Heart left ventricle (tissue), 16 donors: ENCODE measurements at places on chromosomes 11 and 22.

DNA sequence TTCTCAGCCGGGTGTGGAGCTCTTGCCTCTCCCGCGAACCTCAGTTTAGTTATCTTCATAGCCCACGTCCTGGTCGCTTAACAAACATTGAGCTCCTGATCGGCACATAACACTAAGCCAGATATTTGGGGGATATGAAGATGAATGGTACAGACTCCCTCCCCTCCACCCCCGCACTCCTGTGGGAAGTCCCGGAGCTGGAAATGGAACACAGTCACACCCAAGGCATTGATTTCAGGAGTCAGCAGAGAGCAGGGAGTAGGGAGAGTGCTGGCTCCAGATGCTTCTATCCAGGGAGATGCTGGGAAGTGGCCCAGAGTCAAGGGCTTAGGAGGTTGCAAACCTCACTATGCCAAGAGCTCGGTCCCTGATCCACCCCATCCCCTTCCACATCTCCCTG is 26.1 kb upstream of the CABP7 start:
- no peak for DNase-seq

GRCh38 chr22:24975125-24975640 is 22.7 kb downstream of the KIAA1671 start:
- DNase-seq: no peak

DNA sequence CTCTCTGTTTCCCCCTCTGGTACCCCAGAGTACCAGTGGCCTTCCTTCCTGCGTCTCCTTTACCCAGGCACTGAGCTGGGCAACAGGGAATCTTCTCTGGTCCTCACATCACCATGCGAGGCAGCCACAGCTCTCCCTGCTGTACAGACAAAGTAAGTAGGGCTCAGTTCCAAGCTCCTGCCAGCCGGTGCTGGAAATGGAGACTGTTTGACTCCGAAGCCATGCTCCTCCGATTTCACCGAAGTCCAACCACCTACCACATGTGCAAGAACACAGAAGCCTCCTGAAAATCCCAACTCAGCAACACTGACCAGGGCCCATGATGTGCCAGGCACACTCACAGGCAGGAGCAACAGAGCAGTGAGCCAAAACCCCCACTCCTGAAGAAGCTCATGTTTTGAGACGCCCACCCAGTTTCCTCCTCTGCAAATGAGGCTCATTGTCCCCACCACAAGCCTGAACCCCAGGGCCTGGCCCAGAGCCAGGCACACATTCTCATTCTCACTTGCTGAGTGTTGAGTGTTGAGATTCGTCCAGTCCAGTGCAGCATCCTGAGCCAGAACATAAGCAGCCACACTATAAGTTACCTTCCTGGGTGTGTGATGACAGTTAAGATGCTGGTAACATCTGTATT is 156.0 kb downstream of the MPPED1 start:
- no peak for DNase-seq

GRCh38 chr11:32071811-32072210 is 19.1 kb upstream of the RCN1 start:
- DNase-seq: no peak

DNA sequence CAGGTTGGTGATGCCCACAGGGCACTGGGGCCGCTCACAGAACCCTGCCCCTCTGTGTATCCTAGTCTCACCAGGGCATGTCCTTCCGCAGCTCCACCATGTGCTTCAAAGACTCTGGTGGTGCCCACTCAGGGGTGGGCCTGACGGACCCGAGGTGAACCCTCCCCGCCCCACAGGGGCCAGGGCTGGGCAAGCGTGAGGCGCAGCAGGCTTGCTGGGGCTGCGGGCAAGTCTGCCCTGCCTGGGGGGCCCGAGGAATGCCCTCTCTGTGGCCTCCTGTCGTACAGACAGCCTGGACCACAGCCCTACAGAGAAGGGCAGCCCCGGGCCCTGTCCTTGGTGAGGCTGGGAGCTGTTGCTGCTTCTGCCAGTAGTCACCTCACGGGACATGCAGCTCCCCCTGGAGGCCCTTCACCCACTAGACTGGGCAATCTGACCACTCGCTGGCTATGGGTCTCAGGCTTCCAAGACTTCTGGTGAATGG is 40.2 kb downstream of the TBX1 start:
- no peak for DNase-seq

DNA sequence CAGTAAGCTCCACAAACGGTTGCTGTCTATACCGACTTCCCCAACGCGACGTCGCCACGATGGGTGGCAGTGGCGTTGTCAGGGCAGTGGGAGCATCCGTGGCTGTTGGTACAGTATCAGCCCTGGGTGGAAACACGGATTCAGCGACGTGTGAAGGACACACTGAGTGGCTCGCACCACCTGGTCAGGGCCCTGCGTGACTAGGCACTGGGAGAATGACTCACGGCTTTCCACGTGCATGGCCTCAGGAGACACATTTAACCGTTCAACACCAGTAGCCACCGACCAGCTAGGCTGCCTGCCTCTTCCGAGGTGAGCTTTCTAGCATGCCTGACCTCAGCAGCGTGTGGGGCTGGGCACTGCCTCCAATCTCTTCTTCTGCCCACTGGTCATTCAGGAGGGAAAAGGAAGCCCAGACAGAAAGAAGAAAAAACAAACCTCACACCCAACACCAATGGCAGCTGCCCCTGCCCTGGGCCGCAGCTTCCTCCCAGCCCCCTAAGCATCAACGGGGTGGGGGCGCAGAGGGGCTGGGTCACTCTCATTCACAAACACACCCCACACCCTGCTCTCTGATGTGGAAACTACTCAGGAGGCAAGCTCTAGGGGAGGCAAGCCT is 59.0 kb downstream of the MYH9 start:
- DNase-seq: peak; percentile 58

DNA sequence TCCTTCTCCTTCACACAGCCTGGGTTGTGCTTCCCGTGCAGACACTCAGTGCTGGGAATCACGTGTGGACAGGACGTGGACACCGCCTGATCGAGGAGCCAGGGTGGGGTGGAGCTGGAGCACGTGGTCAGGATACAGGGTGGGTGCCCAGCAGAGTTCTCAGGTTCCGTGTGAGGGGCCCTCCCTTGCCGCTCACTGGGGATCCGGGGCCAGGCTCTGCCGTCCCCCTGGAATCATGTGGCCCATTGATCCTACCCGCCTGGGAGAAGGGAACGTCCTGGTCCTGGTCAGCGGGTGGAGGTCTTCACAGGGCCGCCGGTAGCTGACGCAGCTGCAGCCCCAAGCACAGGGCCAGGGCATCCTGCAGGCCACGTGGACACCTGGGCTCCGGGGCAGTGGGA is 397.7 kb downstream of the TBC1D22A start:
- DNase-seq: no peak

DNA sequence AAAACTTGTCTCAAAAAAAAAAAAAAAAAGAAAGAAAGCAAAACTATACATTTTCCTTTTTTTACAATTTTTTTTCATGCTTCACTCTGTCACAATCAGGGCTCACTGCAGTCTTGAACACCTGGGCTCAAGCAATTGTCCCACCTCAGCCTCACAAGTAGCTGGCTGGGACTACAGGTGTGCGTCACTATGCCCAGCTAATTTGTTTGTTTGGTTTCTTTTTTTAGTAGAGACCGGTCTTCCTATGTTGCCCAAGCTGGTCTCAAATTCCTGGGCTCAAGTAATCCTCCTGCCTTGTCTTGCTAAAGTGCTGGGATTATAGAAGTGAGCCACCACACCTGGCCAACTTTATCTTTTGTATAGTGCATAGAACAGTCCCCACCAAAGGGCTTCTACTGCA is 15.0 kb upstream of the CXCR5 start:
- no peak for DNase-seq

DNA sequence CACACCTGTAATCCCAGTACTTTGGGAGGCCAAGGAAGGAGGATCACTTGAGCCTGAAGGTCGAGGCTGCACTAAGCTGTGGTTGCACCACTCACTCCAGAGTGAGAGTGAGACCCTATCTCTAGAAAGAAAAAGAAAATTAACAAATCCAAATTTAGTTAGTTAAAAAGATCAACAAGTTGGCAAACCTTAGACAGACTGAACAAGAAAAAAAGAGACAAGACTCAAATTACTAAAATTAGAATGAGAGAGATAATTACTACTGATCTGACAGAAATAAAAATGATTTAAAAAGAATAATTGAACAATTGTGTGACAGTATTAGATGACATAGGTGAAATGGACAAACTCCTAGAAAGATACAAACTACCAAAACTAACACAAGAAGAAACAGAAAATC is 13.6 kb downstream of the CHEK2 start:
- no peak for DNase-seq

GRCh38 chr11:100329352-100329751 is 357.7 kb upstream of the ARHGAP42 start:
- no peak for DNase-seq

DNA sequence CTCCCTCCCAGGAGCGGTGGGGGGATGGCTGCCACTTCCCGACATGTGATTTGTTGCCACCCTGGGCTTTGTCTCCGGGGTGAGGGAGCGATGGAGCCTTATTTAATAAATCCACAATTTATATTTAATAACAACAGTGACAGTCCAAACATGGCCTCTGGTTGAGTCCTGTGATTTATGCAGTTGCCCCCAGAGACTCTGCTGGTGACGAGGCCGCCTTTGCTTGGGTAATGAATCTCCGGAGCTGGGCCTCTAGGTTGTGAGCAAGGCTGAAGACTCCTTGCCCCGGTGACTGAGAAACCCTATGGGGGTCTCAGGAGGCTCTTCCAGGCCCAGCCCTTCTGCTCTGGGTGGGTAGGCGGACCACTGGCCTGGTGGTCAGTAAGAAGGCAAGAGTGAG is 16.7 kb downstream of the MPPED1 start:
- DNase-seq: no peak

DNA sequence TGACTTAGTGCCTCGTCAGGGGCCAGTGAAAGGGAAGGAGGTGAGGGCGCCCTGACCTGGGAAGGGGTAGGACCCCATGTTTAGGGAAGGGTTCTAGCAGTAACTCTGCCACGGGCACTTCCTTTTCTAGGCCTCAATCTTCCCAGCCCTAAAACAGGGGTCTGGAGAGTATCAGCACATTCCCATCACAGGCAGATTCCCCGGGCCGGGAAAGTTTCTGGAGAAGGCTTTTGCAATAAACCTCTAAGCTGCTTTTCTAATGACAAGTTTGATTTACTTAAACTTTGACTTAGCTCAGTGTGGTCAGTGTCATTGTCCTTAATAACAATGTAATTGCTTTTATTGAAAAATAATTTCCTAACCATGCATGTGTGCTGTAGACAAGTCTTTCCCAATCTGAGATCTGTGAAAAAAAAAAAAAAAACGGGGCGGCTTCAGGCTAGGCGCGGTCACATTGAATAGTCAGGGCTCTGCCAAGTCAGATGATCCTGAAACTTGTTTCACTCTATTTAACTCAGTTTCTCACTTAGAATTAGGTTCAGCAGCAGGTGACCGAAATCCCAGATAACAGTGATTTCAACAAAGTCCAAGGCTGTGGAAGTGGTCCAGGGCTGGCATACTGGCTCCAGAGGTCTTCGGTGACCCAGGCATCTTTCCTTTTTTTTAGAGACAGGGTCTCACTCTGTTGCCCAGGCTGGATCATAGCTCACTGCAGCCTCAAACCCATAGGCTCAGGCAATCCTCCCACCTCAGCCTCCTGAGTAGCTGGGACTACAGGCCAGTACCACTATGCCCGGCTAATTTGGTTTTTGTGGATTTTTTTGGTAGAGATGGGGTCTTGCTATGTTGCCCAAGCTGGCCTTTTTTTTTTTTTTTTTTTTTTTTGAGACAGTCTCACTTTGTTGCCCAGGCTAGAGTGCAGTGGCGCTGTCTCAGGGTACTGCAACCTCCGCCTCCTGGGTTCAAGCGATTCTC is 19.5 kb upstream of the TAB1 start:
- no peak for DNase-seq

- DNase-seq: no peak
Measured at GRCh38 chr11:13152264-13152663, 125.3 kb upstream of the BMAL1 start.

GRCh38 chr11:88484873-88485621 is 147.5 kb upstream of the CTSC start:
- no peak for DNase-seq

DNA sequence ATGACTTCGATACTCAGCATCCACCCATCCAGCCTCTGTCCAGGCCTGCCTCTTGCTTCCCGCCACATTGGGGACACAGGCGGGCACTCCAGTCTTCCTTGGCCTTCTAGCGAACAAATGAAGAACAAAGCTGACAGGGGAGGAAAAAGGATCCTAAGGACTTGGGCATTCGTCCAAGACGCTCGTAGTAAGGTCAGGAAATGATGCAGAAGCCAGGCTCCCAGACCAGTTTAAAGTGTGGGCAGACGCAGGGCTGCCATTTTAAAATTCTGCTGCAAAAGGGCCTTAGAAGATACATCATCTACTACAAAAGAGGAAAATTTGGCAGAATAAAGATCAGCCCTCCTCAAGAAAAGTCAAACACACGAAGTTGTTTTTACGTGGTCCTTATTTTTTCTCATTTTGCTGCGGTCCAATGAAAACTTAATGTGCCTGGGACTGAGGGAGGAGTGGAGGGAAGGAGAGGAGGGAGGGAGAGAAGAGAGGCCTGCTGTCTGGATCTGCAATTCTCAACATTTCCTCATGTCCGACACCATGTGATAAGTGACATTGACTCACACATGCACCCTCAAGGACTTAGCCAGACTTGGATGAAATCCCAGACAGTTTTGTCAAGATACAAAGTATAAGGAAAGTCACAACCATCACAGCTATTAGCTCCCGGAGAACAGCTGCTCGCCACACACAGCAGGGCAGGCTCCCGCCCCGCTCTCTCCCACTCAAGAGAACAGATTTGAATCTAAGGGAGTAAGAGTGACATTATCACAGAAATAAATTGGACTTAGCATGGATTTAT is 5.7 kb downstream of the DNAL4 start:
- no peak for DNase-seq

DNA sequence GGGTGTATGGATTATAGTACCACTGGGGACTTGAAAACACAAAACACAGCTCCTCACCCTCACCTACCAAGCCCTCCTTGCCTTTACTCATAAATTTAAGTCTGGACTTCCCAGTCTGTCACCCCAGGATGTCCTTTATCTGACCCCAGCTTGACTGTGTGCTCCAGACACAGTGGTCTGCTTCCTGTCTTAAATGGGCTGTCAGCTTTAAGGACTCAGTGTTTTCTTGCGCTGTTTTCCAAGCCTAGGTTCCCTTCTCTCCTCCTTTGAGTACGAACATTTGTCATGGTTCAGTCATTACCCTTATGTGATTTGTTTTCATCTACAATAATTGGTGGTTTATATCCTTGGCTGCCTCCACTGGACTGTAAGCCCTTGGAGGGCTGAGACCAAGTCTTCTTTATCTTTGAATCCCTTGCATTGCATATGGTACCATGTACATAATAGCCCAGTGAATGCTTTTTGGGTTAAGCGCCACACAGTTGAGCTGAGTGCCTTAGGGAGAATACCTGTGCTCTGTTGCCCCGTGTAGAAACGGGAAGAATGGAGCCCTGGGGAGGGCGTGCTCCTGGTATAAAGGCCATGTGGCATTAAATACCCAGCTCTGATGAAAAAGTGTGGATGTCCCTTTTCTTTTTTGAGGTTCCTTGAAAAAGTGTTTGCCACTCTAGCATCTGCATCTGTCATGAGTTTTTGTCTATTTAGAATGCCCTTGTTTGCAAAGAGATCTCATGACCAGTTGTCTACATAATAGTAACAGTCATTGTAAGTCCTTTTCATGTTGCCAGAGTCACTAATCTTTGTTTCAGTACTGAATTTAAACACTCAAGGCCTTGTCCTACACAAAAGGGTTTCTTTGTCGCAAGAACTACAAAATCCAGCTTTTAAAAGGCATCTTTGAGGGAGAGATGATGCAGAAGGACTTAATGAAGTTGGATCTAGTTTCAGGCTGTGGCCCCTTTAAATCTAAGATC is 14.0 kb downstream of the PANX1 start:
- no peak for DNase-seq

- no peak for DNase-seq
Measured at GRCh38 chr22:42026705-42027104, 28.1 kb downstream of the WBP2NL start.

GRCh38 chr11:86228269-86229038 is 16.1 kb upstream of the EED start:
- DNase-seq: no peak
